ENCODE measurements at places on chromosomes 6 and 20.

DNA sequence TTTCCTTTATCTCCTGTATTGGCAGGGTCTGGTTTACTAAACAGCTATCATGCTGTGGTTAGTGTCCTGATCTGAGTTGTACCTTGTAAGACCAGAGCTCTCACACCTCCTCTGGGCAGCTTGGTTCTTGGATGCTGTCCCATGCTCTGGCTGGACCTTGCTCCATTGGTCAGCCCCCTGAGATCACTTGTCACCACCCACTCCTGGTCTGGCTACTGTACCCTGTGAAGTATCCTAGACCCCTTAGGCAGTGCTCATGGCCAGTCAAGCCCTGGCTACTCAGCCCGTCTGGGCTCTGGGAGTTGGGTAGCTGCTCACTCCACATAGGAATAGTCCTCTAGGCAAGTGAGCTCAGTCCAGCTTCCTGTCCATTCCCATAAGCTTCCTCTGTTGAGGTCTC lies 31.1 kb downstream of the ADGRF4 start:
- no peak for DNase-seq

- no peak for DNase-seq
Observed at GRCh38 chr6:152701081-152701862, 3.6 kb downstream of the MYCT1 start.

DNA sequence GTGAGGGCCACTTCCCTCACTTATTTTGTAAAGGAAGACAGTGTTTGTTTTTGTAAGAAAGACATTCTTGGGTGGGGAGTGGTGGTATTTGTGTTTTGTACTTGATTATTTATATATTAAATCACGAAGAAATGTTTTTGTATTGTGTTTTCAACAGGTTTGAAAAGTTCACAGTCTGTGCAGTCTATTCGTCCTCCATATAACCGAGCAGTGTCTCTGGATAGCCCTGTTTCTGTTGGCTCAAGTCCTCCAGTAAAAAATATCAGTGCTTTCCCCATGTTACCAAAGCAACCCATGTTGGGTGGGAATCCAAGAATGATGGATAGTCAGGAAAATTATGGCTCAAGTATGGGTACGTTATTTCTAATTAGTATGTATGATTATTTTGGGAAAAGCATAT lies 137.2 kb downstream of the NCOA3 start:
- no peak for DNase-seq

DNA sequence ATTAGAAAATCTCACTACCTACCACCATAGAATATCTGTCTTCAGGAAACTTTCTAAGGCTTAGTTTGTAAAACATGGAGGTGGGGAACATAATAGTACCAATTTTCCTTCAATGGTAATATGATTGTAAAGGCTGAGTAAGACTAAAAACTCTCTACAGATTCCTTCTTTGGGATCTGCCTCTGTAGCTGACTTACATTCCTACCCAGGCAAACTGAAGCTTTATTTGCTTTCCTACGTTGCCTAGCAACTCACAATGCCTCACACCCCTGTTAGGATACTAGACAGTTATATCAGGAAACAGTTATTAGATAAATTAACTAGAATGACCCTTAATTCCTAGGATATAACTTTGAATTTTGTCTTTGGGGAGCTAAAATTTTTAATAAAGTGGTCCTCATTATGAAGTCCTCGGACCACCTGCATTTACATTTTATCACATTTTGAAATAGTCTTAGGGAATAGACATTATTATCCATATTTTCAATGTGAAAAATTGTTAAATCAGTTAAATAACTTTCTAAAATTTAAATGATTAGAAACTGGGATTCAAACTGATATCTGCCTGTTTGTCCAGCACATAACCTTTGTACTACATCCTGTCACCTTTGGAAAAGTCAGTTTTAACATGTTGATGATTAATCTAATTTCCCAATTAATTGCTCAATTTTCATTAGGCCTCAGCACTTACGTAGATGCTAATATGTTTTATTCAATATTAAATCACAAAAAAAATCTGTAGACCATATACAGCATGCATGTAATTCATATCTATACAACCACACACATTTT lies 591.4 kb downstream of the RNF144B start:
- DNase-seq = no peak

GRCh38 chr6:166758136-166758704 lies 131.2 kb upstream of the RPS6KA2 start:
- no peak for DNase-seq

- peak; percentile 92 for DNase-seq
Observed at GRCh38 chr6:32622545-32623401, 14.4 kb upstream of the HLA-DQA1 start.
